ENCODE measurements at places on chromosomes 2 and 18.

DNA sequence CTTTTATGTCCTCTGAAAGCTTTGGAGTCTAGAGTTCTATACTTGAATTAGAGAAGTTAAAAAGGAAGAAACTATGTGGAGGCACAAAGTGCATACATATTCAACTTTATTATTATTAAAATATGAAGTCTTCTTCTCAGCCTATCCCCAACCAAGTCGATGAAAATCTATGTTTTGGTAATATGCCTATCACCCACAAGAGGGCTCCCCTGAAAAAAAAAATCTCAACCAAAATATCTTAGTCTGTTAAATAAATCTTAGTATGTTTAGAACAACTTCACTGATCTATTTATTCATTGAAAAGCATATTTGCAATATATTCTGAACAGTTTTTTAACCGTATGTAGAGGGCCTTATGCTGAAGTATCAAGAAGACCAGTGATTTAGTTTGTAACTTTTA lies 804.5 kb downstream of the TDRD15 start:
- DNase-seq = no peak

DNA sequence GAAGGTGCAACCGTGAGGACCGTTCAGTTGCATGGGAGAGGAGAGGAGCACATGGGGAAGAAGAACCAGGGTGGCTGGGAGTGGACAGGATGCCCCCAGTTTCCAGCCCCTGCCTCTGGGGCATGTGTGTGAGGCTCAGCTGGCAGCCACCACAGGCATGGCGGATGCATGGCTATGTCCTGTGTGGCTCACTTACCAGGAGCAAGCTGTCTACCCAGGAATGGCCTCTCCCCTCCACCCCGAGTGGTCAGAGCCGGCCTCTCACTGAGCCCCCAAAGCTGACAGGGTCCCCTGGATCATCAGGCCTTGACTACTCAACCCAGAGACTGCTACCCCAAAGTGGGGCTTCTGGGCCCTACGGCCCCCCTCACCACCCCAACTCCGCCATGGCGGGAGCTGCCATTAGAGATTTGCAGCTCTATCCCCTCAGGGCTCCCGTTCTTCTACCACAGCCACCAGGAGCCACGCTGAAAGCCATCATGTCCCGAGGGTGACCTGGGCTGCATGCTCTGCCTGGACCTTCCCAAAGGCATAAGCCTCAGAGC lies 65.3 kb downstream of the RHOB start:
- no peak for DNase-seq

DNA sequence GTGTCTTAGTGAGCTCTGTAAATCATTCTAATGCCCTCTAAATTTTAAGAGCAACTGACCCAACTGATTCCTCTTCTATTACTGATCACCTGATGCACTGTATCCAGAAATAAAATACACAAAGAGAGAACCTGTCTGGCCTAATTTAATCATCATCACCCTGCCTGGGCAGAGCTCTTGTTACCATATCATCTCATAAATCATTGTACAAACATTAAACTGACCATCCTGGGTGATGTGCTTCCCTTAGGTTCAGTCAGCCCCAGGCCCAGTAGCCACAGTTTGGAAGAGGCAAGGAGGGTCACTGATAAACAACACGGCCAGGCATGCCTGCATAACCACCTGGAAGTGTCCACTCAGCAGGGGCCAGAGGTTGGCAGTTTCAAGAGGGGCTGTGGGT lies 22.7 kb upstream of the ACMSD start:
- no peak for DNase-seq

DNA sequence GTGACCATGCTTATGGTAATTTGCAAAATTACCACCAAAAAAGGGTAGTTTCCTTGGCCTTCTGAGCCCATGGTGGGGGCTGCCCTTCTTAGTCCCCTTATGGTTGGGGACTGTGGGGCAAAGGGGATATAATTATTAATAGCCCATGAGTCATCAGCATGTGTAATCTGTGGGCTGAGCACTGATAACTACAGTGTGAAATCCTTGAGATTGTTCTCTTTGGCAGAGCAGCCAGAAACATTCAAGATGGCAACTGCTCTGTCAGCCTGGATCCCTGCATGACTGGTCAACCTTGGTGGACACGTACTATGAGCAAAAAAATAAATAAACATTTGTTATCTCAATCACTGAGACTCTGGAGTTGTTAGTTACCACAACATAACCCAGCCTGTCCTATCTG lies 61.3 kb downstream of the MGAT4A start:
- no peak for DNase-seq

GRCh38 chr2:48471048-48471474 lies 58.9 kb upstream of the STON1 start:
- no peak for DNase-seq

GRCh38 chr2:42053791-42054701 lies 6.2 kb downstream of the PKDCC start:
- DNase-seq = no peak

GRCh38 chr2:232432598-232433184 lies 23.3 kb upstream of the ALPI start:
- no peak for DNase-seq

GRCh38 chr18:63164396-63164795 lies 155.2 kb downstream of the BCL2 start:
- no peak for DNase-seq

- DNase-seq = no peak
Measured at GRCh38 chr2:127348426-127349000, 39.3 kb downstream of the MAP3K2 start.

DNA sequence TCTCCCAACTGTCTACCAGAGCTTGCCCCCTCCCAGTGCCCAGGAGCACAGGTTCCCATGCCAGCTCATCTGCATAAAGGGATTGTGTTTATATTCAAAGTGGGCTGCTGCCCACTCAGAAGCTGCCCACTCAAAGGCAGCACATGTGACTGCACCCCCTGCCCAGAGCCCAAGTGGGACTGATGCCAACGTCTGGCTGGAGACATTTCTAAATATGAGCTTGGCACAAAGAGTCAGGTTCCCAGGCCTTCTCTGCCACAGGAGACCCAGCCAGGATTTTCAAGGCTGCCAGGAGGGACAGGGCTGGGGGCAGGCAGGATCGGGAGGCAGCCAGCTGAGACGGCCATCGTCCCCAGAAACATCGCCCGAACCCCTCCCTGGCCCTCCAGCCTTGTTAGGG lies 67.1 kb downstream of the ZBTB7C start:
- DNase-seq = no peak

DNA sequence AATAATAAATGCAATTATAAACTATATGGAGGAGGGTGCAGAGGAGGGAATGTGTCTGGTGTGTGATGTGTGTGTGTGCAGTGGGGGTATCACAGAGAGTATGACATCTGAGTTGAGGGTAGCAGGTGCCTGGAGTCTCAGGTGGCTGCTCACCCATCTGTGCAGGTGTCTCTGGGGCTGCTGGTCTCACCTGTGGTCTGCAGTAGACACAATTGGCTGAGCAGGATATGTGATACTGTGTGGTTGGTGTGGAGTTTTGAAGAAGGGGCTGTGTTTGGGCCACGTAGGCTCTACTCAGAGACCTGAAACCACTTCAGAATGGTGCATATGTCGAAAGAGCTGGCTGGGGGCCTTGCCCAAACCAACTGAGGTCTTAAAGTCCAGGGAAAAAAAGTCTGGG lies 17.0 kb downstream of the FABP1 start:
- DNase-seq = no peak

- no peak for DNase-seq
Measured at GRCh38 chr18:9362869-9363268, 28.3 kb downstream of the TWSG1 start.

DNA sequence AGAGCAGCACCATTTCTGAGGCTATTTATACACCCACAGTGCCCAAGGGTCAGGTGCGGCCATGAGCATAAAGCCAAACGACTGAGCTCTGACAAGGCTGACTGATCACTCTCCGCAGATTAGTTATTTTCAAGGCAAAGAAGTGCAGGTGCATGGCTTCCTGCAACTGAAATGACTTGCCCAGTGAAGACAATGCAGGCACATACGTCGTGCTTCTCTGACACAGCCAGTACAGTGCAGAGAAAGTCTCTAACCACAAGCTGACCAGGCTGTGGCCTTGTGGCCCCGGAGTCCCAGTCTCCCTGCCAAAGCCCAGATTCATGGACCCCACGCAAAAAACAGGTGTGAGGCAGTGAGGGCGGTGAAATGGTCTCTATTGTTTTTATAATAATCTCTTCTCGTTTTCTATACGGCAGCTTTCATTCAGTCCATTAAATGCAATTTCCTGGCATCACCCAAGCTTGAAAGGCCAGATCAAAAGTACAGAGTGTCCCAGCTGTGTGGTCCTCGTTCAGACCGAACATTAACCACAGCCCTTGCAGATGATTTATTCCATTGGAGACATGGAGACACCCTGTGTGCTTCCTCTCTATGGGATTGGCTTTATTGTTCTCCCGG lies 447.0 kb upstream of the ID2 start:
- no peak for DNase-seq

GRCh38 chr2:168632709-168633121 lies 169.7 kb upstream of the NOSTRIN start:
- no peak for DNase-seq

DNA sequence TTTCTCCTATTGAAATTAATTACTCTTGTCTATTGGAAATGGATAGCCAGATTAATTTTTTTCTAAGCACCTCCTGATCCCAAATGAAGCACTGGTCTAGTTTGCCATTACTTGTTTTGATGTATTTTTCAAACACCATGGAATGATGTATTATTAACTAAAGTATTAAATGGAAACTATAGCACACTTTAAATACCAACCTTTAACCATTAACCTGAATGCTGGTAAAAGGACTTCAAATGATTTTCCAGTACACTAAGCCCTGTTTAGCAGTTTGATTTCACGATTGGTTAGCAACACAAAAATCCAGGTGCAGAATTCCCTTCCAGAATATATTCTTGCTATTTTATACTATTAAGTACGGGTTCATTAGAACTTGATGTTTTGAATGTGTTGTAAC lies 37.3 kb downstream of the COL4A3 start:
- no peak for DNase-seq

All from hematopoietic multipotent progenitor cell treated with erythropoietin and hydrocortisone succinate and interleukin-3 and kit ligand, for 15 days (in vitro differentiated cells).